HEK293T (cell line): ENCODE measurements at places on chromosomes 12 and 14.

DNA sequence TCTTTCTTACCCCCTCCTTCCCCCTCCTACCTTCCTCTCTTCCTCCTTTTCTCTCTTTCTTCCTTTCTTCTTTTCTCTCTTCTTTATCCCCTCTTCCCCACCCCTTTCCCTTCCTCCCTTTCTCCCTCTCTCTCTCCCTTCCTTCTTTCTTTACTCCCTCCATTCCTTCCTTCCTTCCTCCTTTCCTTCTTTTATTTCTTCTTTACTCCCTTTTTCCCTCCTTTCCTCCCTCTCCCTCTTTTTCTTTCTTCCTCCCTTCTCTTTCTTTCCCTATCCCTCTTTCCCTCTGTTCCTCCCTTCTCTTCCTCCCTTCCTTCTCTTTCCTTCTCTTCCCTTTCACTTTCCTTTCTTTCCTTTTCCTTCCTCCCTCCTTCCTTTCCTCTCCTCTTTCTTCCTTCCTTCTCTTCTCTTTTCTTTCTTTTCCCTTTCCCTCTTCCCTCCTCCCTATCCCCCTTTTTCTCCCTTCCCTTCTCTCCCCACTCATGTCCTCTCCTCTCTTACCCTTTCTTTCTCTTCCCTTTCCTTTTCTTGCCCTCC lies 302.3 kb upstream of the TBX3 start:
- DNase-seq = no peak

GRCh38 chr14:74907744-74908143 lies 15.3 kb downstream of the RPS6KL1 start:
- DNase-seq = no peak

GRCh38 chr14:31419179-31419966 lies 977 bp downstream of the HEATR5A start:
- DNase-seq = no peak

DNA sequence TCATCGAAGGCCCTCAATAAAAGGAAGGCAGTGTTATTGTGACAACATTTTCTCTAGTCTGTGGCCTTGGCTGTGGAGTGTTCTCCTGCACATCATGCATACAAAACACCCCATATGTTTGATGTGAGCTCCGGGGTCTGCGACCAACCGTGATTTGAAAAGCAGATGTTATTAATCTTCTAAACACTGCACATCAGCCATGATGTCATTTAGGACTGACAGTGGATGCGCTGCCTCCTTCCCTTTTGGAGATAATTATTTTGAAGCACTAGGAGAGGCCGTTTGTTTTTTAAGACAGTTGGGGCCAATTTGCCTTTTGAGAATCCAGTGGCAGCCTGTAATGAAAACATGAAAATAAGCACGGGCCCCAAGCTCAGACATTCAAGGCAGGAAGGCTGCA lies 1041.6 kb downstream of the BCL11B start:
- no peak for DNase-seq

GRCh38 chr12:119770146-119770545 lies 102.2 kb downstream of the PRKAB1 start:
- no peak for DNase-seq

- no peak for DNase-seq
Measured at GRCh38 chr12:120684523-120684932, 2.4 kb upstream of the MLEC start.

DNA sequence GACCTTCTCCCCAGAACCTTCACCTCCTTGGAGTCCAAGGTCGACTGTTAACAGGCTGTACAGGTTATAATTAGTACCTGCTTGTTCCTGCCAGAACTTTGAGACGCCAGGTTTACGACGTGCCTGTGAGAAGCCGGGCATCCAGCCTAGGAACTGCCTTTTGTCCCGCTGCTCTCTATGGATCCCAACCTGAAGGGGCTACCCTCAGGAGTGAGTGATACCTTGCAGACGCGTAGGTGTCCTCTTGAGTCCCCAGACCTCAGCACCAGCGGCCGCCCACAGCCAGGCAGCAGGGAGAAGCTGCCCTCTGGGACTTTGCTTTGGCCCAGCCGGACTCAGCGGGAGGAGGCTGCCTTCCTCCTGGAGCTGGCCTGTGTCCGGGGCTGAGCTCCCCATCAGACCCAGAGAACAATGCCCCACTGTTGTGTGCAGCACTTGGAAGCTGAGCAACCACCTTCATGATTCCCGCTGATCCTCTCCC lies 16.2 kb downstream of the SYNE3 start:
- no peak for DNase-seq
